ENCODE measurements at places on chromosomes 2 and 18.

DNA sequence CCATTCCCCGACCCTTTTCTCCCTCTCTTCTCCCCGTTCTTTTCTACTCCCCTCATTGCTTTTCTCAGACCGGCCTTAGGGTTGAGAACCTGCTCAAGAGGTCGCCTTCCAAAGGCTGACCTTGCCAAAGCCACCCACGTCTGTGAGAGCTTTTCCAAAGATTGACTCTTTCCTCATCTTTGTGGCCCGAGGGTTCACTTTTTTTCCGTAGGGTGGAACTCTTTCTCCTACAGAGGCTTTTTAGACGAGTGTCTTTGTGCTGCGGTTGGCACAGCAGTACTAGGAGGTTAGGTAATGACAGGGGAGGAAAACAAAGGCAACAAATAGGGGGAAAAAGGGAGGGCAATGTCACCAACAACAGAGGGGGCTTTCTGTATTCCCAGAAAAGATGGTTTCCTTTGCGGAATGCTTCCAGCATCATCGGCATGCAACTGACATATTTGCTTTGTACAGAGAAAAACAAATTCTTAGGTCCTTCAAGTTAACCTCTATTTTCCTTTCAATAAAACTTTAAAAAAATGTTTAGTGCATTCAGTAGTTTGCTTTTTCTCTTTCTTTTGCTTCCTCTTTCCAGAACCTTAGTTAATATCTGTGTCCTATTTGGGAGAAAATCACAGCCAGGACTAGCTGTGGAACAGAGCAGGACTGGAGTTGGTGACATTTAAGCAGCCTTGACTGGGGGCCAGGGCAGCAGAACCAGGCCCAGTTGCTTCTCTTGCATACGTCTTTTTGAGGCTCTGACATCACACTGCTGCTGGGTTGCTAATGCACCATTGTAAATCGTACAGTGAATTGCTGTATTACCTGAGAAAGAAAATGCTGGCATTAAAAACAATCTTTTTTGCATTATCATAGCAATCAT is 188.1 kb upstream of the FANCL start:
- DNase-seq, result no peak

- DNase-seq, result no peak
These were observed 14.6 kb upstream of the SEMA4C start for GRCh38 chr2:96884299-96885094.

- DNase-seq, result no peak
These were observed 69.9 kb upstream of the L3MBTL4 start for GRCh38 chr18:6484659-6485058.

DNA sequence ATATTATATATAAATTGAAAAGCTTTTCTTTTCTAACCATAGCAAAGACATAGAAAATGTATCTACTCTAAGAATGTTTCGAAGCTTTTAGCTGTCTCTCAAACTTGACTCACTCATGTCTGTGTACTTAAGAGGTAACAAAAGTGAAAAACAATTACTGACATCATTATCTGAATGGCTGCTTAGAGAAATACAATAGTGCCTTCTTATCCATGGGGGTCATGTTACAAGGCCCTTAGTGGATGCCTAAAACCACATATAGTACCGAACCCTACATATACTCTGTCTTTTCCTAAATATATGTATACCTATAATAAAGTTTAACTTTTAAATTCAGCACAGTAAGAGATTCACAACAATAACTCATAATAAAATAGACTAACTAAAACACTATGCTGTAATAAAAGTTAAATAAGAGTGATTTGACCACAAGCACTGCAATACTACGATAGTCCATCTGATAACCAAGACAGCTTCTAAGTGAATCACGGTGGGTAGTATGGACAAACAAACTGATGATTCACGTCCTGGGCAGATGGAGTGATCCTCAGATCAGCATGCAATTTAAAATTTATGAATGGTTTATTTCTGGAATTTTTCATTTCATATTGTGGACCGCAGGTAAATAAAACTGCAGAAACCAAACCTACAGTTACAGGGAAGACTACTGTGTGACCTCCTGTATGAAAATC is 246.2 kb downstream of the XIRP2 start:
- DNase-seq, result no peak

DNA sequence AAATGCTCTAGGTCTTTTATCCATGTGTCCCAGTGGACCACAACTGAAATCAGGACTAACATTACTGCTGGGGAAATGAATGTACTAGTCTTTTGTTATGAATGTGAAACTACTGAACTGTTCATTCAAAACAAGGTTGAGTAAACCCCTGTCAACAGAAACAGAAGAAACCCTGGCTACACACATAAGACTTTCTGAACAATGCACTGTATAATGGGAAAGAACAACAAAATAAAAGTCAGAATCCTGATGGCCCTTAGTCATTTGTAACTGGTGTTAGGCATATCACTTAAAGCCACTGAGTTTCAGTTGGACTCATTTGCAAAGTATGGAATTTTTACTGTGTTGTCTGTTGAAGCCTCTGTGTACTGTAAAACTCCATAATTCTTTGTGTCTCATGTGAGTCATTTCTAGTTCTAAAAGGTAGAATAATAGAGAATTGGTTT is 77.0 kb upstream of the UBXN4 start:
- no peak for DNase-seq

GRCh38 chr2:119823734-119824334 is 64.1 kb downstream of the PTPN4 start:
- DNase-seq, result peak; percentile 19

DNA sequence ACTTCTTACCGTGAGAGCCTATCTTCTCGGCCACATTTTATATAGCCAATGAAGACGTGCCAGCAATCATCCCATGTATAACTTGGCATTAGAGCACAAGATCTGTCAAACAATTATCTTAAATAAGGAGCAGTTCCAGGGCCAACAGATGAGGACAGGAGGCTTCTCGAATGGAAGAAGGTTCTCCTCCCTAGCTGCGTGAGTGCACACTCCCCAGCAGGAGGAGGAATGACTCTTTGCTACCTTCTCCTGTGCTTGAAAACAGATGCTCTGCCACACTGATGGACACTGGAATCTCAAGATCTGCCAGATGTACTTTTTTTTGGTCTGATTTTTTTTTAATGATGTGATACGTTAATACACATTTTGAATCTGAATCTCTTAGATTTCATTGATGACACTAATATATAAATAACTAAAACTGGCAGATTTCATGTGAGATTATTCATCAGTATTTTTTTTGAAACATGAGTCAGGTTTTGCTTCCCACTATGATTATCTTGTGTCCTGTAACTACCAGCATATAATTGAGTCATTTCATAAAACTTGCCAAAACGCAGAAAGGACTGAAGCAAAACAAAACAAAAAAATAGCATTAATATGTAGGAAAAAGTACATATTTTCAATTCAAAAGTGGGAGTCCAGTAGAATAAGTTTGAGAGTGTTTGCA is 626 bp upstream of the VIT start:
- no peak for DNase-seq

DNA sequence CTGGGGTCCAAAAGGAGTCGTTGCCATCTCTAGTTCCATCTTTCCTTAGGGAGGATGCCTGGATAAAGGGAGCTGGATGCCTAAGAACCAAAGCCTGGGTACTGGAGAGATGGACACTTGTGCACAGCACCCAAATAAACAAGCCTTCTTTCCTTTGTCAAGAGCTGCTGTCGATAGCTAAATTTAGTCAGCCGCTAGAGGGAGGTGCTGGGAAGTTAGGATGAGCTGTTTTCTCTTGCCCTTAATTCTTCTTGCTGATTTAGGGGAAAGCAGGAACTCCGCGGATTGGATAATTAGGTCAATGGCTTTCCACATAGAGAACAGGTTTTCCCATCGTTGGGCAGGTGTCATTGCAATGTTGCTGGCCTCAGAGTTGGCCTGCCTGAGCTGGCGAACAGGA is 30.9 kb upstream of the SERPINB12 start:
- DNase-seq, result no peak

DNA sequence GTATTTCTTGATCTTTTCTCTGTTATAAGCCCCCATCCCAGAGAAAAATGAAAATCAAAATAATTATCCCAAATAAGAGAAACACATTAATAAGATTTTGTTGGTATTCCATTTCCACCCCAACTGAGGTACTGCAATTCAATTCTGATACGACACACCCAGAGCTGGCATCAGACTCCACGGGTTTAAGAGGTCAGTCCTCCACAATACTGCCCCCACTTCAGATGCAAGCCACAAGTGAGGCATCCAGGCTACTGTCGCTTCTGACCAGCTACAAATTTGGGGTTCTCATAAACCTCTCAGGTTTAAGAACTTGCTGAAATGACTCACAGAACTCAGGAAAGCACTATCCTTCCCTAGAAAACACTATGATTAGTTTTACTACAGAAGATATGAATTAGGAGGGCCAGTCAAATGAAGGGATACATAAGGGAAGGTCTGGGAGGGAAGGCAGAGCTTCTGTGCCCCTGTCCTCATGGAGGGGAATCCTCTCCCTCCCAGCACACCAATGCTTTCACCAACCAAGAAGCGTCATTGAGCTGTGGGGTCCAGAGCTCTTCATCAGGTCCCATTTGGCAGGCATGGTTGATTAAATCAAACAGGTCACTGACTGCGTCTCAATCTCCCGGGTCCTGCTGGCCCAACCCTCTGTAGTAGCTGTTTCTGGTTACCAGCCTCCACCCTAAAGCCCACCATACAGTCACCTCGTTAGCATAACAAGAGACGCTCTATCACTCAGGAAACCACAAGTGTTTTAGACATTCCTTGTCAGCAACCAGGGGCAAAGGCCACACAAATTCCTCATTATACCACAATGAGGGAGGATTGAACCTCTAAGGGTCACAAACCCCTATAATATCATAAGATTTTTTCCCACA is 46.2 kb downstream of the IWS1 start:
- DNase-seq, result no peak

GRCh38 chr2:68943581-68944568 is 8.8 kb downstream of the GKN2 start:
- DNase-seq, result peak; percentile 45

GRCh38 chr2:39289609-39290008 is 45.8 kb upstream of the CDKL4 start:
- no peak for DNase-seq

GRCh38 chr2:68789603-68790002 is 55.0 kb downstream of the ARHGAP25 start:
- DNase-seq, result no peak
